Dorsolateral prefrontal cortex (tissue), 122 donors: ENCODE measurements at places on chromosomes 12 and 14. TPM values are rescaled to one million over a fixed set of nuclear protein-coding genes. Genes with fewer than 3 reads are reported as not detected.
A peak's percentile ranks its signal among the peaks of the same experiment; 100 is the strongest.

DNA sequence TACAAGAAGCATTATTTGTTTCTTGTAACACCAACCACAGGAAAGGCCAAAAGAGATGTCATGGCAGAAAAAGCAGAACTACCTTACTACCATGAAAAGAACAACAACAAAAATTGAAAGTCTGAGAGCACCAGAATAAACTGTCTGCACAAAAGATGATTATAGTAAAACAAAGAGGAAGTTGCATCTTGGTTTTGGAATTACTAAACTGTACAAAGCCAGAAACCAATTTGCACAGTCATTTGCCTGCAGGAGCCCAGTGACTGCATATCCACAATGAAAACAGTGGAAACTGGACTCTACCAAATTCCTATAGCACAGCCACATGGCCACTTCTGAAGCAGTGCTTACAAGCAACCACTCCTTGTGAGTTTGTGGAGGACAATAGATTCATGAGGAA lies 276.2 kb downstream of the SSPN start:
- DNase-seq, result no peak

DNA sequence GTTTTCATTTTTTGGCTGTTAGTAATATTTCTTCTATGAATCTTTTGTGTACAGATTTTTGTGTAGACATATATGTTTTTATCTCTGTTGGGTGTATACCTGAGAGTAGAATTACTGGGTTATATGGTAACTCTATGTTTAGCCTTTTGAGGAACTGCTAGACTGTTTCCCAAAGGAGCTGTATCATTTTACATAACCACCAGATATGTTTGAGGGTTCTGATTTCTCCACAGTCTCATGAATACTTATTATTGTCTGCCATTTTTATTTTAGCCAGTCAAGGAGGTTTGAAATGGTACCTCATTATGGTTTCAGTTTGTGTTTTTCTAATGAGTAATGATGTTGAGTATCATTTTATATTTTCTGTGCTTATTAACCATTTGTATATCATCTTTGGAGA lies 1.9 kb downstream of the PCNX4 start:
- no peak for DNase-seq

GRCh38 chr12:56450241-56450640 lies 1.0 kb upstream of the TIMELESS start:
- DNase-seq, result no peak

DNA sequence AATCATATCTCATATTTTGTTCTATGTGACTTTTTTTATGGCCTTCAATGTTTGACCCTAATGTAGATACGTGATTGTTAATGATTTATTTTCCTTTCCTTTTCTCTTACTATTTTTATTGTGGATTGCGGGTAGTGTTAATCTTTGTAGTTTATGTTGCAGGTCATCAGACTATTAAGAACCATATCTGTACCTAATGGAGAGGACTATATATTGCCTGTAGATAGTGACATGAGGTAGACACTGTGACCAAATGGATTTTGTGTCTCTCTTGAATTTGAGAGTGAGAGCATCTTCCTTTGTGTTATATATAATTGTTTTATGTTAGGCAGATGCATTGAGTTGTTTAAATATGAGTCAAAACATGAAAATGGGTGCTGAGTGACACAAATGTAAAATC lies 543.4 kb upstream of the MGAT4C start:
- no peak for DNase-seq

DNA sequence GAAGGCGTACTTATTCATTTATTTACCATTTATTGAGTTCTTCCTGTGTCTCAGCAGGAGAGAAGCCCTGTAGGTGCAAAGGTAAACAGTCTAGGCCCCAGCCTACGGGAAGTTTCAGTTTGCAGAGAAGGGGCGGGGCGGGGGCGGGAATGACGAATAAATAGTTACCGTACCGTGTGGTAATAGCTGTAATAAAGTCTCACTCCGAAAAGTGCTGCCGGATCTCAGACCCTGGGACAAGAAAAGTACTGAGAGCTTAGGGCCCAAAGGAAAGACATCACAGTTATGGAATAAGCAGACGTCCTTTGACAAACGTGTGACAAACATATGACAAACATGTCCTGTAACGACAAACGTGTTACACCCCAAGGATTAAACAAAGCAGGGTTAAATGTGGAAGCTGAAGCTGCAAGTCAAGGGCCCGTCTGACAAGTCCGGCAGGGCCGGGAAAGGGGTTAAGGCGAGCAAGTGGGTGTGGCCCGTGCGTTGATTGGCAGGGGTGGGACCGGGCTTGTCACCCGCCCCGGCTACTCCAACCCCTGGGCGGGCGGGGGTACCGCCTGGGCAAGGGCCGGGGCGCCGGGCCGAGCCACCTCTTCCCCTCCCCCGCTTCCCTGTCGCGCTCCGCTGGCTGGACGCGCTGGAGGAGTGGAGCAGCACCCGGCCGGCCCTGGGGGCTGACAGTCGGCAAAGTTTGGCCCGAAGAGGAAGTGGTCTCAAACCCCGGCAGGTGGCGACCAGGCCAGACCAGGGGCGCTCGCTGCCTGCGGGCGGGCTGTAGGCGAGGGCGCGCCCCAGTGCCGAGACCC lies at the start of gene LRP10:
TSS of gene LRP10 (plus strand) at position 517 of the 809 bp plus-strand sequence. CDS start 564 bp downstream, outside the sequence.
- DNase-seq, result peak; percentile 89

- no peak for DNase-seq
These were observed 153.7 kb upstream of the BTG1 start for GRCh38 chr12:92299344-92299743.

DNA sequence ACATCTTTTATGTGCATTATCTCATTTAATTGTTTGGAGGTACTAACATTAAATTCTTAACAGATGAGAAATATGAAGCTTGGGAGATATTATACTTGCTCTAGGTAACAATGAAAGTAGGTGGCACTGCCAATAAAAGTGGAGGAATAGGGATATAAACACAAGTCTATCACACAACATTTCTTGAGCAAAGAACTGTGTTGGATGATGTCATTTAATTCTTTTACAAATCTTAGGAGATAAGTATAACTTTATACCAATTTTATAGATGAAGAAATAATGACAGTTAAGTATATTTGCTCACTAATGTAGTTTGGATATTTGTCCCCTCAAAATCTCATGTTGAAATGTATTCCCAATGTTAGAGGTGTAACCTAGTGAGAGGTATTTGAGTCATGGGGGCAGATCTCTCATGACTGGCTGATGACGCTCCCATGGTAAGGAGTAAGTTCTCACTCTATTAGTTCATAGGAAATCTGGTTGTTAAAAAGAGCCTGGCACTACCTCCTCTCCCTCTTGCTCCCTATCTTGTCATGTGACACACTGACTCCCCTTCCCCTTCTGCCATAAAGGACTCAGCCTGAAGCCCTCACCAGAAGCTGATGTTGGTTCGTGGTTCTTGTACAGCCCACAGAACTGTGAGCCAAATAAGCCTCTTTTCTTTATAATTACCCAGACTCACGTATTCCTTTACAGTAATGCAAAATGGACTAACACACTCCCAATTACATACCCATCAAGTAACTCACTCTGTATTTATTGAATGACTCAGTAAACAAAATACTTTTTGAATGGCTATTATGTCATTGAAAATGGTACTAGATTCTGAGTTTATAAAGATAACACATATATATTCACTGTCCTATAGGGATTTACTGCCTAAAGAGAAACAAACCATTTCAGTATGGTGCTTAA lies 146.8 kb upstream of the KITLG start:
- no peak for DNase-seq

- DNase-seq, result no peak
These were observed 47.3 kb upstream of the MED13L start for GRCh38 chr12:116324654-116325335.

GRCh38 chr12:31732926-31733548 lies 4.2 kb upstream of the AMN1 start:
- DNase-seq, result no peak

GRCh38 chr12:19830446-19830845 lies 391.2 kb downstream of the AEBP2 start:
- DNase-seq, result no peak

DNA sequence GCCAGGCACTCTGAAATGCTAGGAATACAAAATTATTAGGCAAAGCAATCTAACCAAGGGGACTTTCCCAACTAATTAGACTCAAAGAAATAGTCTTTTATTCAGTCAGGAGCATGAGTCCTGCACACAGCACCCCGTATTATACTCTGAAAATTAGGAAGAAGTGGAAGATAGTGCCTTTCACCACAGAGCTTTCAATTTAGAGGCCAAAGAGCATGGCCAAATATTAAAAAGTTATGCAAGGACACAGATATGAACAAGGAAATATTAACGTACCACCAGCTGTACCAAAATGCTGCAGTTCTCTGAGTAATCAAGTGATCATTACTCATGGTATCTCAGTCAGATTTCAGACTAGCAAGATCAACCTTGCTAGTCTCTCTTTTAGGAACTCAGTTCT lies 22.6 kb upstream of the MDM2 start:
- DNase-seq, result no peak

DNA sequence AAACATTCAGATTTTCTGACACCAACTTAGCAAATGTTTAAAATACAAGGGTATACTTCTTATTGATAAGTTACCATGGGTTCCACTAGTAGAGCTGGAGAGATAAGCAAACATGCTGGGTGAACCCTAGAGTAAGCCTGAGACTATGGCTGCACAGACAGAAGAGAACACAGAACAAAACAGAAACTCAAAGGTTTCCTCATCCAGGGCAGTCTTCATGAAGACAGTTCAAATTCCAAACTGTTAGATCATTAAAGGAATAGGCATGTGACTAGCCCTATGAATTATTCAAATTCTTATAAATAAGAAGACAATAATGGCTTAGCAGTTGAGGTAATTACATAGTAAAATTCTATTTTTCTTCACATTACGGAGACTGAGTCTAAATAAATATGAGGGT lies 28.1 kb downstream of the BTBD7 start:
- no peak for DNase-seq

- no peak for DNase-seq
These were observed 2.9 kb upstream of the KLHL42 start for GRCh38 chr12:27777141-27777540.

DNA sequence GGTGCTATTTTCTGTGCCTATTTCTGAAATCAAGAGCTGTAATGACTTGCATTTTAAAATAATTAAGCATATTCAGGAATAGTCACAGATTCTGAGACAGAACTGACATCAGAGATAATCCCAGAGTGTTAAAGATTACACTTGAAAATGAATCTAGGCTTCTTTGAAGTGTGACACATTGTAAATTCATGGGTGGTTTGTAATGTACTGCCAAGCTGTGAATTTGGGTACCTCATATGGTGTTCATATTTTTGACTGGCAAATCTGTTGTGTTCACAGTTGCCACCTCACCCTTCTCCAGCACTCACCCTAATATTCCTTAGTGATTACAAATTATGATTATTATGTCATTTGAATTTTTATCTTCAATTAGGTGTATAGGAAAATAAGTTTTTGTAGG lies 78.5 kb upstream of the CSRP2 start:
- DNase-seq, result no peak

DNA sequence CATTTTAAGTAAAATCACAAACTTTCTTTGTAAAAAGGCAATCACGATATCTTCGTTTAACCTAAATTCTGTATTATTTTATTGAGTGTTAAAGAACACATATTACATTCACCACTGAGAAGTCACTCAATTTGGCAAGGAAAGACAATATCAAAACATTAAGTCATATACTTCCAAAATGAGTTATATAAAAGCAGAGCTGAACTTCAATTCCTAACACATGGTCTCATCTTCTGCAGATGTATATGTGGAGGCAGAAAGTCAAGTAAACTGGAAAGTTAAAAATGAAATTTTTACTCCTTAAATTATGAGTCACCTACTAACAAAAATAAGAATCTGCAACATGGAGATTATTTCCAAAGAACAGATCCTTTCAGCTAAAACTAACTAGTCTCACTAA lies 28.7 kb downstream of the BMAL2 start:
- no peak for DNase-seq

- DNase-seq, result no peak
These were observed 8.2 kb upstream of the CHURC1 start for GRCh38 chr14:64906022-64906421.

- DNase-seq, result no peak
These were observed 31.0 kb upstream of the NPFF start for GRCh38 chr12:53538209-53538689.

DNA sequence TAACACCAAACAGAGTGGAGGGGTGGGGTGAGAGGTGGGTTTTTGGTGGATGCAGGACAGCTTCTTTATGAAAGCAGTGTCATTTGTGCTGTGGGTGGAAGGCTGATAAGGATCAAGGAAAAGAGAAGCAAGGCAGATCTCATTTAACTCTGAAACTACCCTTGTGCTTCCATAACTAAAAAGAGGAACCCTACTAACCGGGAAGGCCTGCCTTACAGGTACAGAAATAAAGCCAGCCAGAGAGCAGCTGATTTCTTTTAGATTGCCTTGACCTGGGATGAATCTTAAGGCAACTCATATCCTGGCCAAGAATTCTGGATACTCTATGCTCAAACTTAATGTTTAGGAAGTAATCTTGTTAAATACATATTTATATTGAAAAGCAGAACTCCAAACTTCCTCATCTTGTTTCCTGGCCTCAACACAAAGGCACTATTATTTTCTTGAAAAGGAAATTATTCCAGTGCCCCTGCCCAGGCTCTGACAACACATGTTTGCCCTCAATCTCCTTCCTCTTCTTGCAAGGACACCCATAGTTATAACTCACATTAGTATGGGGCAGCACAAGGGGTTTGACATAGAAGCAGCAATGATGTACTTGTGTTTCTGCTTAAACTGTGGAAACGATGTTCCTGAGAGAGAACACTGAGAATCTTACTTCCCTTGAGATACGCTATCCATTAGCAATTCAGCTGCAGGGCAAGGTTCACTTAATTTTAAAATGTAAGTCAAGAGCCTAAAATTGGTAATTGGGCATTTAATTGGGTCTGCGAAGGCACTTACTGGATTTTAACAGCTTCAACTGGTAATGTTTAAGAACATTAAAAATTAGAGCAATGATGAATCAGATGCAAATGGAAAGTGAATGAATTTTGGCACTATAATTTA lies 173.7 kb downstream of the STXBP6 start:
- no peak for DNase-seq

SMARCD1 gene
- total RNA-seq, result 56.1 TPM

MYH7 gene
- total RNA-seq, result 2.1 TPM

TEX22 gene
- 2.2 TPM for total RNA-seq

BCDIN3D gene
- 4.6 TPM for total RNA-seq
